ENCODE measurements at places on chromosomes 2 and 18. TPM values are rescaled to one million over a fixed set of nuclear protein-coding genes. Genes with fewer than 3 reads are reported as not detected.

Gene C2orf72
- 0.18 TPM for total RNA-seq

Gene ECEL1
- total RNA-seq, result not detected

- no peak for DNase-seq
- H3K4me3 ChIP-seq, result no peak overlapping the region
- no peaks in the 10 kb centered on the region for H3K36me3 ChIP-seq
These were observed 20.4 kb downstream of the PKP4 start for GRCh38 chr2:158477202-158477601.

- no peaks in the 10 kb centered on the region for H3K4me1 ChIP-seq
- H3K36me3 ChIP-seq, result no peaks in the 10 kb centered on the region
- H3K27ac ChIP-seq, result no peak overlapping the region
- no peaks in the 10 kb centered on the region for H3K27me3 ChIP-seq
- no peak for DNase-seq
- H3K4me3 ChIP-seq, result no peak overlapping the region
These were observed 476.4 kb upstream of the SPHKAP start for GRCh38 chr2:228657807-228658402.

DNA sequence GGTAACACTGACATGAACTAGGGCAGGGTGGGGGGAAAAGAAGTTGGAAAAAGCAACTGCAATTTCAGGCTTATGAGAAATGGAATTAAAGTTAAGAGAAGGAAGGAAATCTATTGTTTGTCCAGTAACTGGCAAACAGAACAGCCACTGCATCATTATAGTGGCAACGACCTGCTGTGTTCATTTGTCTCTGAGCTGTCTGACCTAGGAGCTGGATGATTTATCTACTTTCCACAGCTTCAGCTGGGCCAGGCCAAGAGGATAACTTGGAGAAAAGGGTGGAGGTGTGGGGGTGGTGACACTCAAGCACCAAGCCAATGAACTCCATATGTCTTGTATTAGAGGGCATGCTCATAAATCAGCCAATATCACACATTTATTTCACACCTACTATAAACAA is 291.5 kb upstream of the KLHL29 start:
- DNase-seq, result no peak
- H3K36me3 ChIP-seq, result no peaks in the 10 kb centered on the region
- H3K27ac ChIP-seq, result no peak overlapping the region
- H3K4me3 ChIP-seq, result no peak overlapping the region

Data from CD8-positive, alpha-beta memory T cell (primary cell).